ENCODE measurements at places on chromosomes 12 and 14.

- DNase-seq, result no peak
These were observed 968.6 kb upstream of the USP15 start for GRCh38 chr12:61291647-61292046.

DNA sequence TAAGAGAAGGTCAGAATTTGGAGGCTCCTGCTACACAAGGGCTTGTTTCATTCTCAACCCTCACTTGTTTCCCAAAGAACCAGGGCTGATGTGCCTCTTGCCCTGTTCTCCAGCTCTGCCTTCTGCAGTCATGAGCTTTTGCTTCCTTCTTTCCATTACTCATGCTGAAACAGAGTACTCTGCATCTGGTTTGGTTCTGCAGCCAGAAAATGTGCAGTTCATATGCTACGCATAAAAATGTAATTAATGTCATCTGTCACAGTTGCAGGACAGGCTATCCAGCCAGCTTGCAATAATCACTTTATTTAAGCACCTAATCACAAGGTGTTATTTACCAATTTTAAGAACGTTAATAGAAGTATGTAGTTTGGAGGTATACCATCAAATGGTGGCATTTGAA, 150.2 kb downstream of the SRGAP1 start:
- DNase-seq, result no peak

DNA sequence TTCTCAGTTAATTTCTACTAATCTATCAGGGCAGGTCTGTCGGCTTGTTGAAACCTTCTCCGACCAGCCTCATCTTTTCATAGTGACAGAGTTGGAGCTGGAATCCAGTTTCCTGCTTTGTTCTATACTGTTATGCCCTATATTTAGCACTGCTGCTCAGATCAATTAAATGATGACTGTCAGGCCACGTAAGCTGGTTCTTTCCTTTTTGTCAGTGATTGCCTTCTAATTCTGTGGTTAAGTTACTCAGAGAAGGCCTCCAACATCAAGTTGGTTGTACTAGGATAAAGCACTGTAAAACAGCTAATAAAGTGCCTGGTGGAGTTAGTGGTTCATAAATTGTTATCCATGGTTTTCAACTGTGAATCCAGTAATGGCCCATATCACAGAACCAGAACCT, 22.6 kb downstream of the DERA start:
- DNase-seq, result no peak

GRCh38 chr12:4190366-4191063, 83.0 kb upstream of the CCND2 start:
- no peak for DNase-seq

GRCh38 chr12:98372340-98373024, 142.9 kb upstream of the TMPO start:
- DNase-seq, result no peak

DNA sequence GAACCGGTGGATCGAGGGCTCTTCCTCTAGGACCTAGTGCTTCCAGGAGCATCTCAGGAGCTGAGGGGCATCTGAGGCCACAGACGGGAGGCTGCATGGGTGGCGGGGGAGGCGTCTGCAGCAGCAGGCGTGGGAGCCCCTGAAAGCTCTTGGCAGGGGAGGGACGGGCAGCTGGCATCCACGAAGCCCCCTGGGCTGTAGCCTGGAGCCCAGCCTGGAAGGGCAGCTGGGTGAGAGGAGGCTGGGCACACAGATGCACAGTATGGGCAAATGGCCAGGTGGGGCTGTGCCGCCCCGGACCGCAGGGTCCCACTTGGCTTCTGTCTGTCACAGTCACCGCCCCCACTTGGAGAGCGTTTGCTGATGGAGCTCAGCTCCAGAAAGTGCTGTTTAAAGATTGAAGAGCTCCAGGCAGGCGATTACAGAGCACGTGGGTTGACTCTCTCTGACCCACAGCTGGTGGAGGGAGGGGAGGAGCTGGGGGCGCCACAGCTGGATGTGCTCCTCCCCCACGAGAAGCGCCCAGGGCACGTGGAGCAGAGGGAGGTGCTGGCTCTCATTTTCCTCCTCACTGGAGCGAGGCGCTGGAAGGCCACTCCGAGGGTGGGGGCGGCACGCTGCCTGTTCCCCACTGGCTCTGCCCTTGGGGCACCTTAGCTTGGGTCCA, 155.0 kb upstream of the C14orf180 start:
- no peak for DNase-seq

- DNase-seq, result no peak
These were observed 77.4 kb downstream of the KIF21A start for GRCh38 chr12:39365364-39366001.

- DNase-seq, result peak; percentile 80
These were observed 1.6 kb upstream of the INF2 start for GRCh38 chr14:104687601-104688504.

DNA sequence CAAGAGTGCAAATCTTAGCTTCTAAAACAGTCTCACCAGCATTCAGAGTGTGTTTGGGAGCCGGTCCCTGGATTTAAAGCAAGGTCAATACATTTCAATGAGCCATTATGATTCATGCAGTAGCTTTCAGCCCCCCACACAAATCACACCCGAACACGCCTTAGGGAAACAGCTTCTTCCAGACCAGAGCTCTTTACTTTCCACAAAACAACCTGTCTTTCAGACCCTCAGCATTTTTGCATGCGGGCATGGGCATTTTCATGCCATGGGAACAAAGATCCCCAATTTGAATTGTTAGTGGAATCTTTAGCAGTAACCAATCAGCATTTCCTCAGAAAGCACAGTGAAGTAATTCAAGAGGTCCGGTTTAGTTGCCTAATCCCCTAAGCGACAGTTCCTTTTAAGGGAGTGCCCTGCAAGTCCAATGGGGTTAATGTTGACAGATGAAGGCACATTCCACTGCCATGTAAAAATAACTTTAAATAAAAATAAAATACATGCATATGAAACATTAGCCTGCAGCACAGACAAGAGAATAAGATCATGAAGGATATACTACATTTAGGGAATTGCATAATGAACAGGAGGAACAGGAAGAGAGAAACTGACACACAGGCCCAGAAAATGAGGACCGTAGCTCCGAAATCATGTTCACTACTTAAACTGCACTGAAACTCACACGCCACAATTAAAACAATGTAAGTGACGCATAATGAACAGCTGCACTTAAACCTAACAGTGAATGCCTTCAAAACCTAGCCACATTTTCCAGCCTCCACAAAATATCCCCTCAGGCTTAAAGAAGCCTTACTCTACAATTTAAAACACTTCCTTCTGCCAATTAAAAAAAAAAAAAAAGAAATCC, 4.0 kb downstream of the VPS37B start:
- DNase-seq, result peak; percentile 39

DNA sequence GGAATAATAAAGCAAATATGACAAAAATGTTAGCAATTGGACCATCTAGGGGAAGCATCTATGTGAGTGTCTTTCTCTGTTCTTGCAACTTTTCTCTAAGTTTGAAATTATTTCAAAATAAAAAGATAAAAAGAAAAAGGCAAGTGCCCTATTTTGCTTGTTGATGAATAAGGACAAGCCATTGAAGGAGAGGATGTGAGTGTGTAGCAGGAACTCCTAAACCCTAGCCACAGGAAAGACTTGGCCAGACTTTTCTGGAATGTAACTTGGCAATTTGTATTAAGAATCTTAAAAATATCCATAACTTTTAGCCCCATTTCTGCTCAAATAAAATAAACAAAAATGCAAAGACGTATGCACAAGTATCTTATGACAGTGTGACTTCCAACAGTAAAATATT, 279.4 kb downstream of the CACNA1C start:
- no peak for DNase-seq

DNA sequence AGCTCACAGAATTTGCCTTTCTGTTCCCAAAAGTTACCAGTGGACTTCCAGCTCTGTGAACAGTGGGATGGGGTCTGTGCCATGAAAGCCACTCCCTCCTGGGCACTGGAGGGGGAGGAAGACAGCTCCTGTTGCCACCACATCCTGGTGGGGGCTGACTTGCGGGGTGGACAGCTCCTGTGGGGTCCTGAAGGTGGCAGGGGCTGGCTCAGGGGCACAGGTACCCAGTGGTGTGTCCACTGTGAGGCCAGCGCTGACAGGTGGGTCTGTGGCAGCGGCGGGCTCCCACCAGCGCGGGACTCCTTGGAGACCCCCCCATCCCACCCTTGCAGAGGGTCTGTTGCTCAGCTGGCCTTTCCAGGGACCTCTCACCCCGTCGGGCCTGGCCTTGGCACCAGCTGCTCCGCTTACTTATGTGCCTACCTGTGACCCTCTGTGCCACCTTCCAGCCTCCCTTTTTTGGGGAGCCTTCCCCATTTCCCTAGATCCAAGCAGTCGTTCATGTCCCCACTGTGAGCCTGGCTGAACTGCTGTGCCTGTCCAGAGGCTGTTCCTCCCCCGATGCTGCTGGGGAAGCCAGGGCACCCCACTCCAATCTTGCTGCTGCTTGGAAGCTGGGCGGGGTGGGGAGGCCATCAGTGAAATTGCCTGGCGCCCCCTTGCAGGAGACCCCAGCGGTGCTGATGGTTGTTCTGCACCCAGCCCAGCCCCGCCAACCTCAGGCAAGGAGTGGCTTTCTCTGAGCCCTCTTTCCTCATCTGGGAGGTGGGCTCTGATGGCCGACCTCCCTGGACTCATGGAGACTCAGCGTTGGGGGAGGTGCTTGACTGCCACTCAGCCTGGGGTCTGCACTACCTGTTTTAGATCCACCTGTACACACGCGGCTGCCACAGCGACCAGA, 2.2 kb downstream of the TEDC1 start:
- DNase-seq, result no peak

GRCh38 chr12:39886106-39886505, 219.8 kb downstream of the SLC2A13 start:
- DNase-seq, result no peak

GRCh38 chr12:92557422-92557724, 145.4 kb upstream of the PLEKHG7 start:
- DNase-seq, result no peak

DNA sequence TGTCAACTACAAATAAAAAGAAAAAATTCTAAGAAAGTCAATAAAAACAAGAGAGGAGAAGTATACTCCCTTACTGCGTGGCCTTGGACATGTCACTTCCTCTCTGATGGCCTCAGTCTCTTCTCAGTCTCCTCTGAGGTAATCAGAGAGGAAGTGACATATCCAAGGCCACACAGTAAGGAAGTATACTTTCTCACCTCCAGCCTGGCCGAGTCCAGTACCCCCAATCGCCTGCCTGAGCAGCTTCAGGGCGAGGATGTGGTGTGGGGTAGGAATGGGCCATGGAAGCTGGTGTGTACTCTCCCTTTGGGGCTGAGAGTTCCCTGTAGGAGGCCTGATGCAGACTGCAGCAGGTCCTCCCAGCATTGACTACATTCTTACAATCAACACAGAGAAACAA, 15.8 kb downstream of the VDR start:
- DNase-seq, result no peak

DNA sequence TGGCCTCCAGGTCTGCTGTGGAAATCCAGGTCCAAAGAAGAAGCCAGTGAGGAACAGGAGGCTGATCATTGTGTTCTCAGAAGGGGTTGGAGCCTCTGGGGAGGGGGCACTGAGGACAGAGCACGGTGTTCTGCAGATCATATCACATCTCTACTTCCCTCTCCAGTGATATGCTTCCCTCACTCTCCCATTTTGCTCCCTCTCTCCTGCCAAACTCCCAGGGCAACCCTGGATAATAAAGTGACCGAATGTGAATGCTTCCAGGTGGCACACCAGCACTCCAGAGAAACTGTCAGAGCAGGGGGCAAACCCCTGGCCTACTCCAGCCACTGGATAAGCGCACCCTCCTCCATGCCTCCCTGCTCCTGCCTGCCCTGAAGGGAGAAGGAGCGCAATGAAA, 57.8 kb downstream of the DPF3 start:
- DNase-seq, result no peak

GRCh38 chr12:41442896-41443295, 254.8 kb downstream of the PDZRN4 start:
- DNase-seq, result no peak

DNA sequence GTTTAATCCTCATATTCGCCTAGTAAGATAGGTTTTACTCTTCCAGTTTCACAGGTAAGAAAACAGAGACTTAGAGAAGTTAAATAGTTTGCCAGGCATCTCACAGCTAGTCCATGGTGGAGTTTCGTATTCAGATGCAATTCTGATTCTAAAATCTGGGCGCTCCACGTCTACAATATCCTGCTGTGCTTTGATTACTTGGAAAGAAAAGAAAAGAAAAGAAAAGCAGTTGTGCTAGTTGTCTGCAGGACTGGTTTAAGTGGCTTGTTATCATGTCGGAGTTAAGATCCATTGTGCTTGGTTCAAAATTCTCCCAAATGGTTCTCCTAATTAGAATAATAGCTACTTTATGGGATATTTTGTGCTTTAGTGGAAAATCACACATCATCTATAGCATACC, 18.6 kb downstream of the AKAP3 start:
- DNase-seq, result no peak

- no peak for DNase-seq
These were observed 1.3 kb downstream of the TEDC1 start for GRCh38 chr14:105492031-105492970.

DNA sequence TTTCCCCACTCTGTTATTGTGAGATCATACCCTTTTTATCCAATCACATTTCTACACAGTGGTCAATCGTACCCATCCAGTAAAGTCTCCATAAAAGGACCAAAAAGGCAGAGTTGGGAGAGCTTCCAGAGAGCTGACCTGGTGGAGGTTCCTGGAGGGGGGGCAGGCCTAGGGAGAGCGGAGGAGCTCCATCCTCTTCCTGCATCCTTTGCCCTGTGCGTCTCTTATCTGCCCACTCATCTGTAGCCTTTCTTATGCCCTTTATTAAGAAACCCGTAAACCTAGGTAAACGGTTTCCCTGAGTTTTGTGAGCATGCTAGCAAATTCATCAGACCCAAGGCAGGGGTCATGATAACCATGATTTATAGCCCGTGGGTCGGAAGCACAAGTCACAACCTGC, 26.2 kb downstream of the EVL start:
- no peak for DNase-seq

- no peak for DNase-seq
These were observed 15.3 kb upstream of the DPF3 start for GRCh38 chr14:72909163-72909562.

GRCh38 chr12:121795034-121795968, 1.8 kb upstream of the RHOF start:
- DNase-seq, result peak; percentile 48

- no peak for DNase-seq
These were observed 107.6 kb downstream of the C12orf50 start for GRCh38 chr12:87921621-87922020.

GRCh38 chr12:64480148-64480547, 28.2 kb downstream of the TBK1 start:
- no peak for DNase-seq

GRCh38 chr12:109473006-109473405, 4.1 kb downstream of the KCTD10 start:
- DNase-seq, result no peak

DNA sequence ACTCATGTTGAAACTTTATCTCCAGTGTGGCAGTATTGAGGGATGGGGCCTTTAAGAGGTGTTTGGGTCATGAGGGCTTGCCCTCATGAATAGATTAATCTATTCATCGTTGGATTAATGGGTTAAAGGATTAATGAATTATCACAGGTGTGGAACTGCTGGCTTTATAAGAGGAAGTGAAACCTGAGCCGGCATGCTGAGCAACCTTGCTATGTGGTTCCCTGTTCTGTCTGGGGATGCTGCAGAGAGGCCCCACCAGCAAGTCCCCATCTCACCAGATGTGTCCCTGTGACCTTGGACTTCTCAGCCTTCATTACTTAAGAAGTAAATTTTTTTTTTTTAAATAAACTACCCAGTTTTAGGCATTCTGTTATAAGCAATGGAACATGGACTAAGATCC, 109.6 kb downstream of the DYRK2 start:
- DNase-seq, result no peak

GRCh38 chr12:111597831-111598636, 1.1 kb downstream of the ATXN2 start:
- DNase-seq, result no peak

GRCh38 chr12:65996146-65996545, 134.4 kb downstream of the LLPH start:
- DNase-seq, result no peak

- DNase-seq, result no peak
These were observed 4.3 kb downstream of the COQ10A start for GRCh38 chr12:56271031-56271430.

Measured in kidney glomerular epithelial cell (primary cell).